ENCODE measurements at places on chromosomes 2 and 18. TPM values are rescaled to one million over a fixed set of nuclear protein-coding genes. Genes with fewer than 3 reads are reported as not detected.

The MRPL30 gene
- total RNA-seq: 14.2 TPM

The ABCA12 gene
- total RNA-seq: not detected

The DOCK10 gene
- total RNA-seq: 185 TPM

The SCN9A gene
- total RNA-seq: not detected

The PTPN4 gene
- 128 TPM for total RNA-seq

The FIGN gene
- not detected for total RNA-seq

The TRPM8 gene
- not detected for total RNA-seq

DNA sequence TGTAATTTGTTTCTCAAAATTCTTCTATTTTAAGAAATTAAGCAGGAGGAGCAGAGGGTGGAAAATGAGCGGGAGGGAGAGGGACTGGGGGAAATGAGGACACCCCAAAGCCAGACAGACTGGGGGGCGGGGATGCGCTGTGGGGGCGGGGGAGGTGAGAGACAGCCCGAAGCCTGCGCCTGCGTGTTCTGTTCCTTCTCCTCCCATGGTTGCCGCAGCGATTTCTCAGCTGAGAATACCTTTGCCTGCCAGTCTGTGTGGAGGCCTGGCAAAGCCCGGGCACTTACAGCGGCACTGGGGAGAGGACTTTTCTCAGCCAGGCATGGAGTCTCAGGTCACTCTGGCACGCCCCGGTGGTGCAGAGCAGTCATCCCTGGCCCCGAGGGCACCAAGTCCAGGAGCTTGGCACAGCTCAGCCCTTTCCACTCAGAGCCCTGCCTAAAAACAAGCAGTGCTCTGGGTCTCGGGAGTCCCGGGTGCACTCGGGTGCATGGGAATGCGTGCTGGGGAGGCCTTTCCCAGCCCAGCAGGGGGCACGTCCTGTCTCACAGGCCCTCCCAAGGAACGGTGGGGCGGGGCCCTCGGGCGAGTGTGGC lies 289.3 kb upstream of the HS6ST1 start:
- peaks cover 2% of the 10 kb centered on the region for H3K4me1 ChIP-seq
- peaks cover 15% of the 10 kb centered on the region for H3K27me3 ChIP-seq
- no peak overlapping the region for H3K4me3 ChIP-seq
- no peak overlapping the region for H3K27ac ChIP-seq
- DNase-seq: no peak
- no peaks in the 10 kb centered on the region for H3K36me3 ChIP-seq

GRCh38 chr18:44520981-44521667 lies 159.6 kb upstream of the SETBP1 start:
- no peaks in the 10 kb centered on the region for H3K4me1 ChIP-seq
- no peak overlapping the region for H3K27ac ChIP-seq
- no peak overlapping the region for H3K4me3 ChIP-seq
- no peak for DNase-seq
- H3K27me3 ChIP-seq: no peaks in the 10 kb centered on the region

GRCh38 chr18:39701055-39701783 lies 2135.6 kb upstream of the CELF4 start:
- no peaks in the 10 kb centered on the region for H3K27me3 ChIP-seq
- H3K36me3 ChIP-seq: no peaks in the 10 kb centered on the region
- DNase-seq: no peak
- no peaks in the 10 kb centered on the region for H3K4me1 ChIP-seq

GRCh38 chr2:149307014-149307413 lies 23.4 kb upstream of the LYPD6 start:
- no peak for DNase-seq
- no peak overlapping the region for H3K4me3 ChIP-seq
- H3K36me3 ChIP-seq: no peaks in the 10 kb centered on the region
- no peaks in the 10 kb centered on the region for H3K4me1 ChIP-seq
- H3K27ac ChIP-seq: no peak overlapping the region
- H3K27me3 ChIP-seq: peaks cover 55% of the 10 kb centered on the region

- peaks cover 20% of the 10 kb centered on the region for H3K4me1 ChIP-seq
Observed at GRCh38 chr2:65130664-65131175, 814 bp upstream of the RAB1A start.

DNA sequence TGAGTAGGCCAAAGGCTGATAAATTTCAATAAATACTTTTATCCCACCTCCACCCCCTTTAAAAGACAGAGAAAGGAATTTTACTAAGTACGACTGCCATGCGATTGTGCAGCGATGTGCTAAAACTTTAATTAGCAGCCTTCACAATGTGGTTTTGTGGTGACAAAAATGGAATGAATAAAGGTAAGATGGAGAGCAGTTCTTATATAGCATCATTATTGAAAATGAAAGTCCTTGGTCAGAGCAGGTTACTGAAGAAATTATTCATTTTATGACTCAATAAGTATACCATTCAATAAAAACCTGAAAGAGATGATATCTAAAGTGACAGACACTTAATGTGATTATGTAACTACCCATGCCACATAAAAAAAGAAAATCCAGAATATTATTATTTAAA lies 33.2 kb upstream of the MTIF2 start:
- no peak overlapping the region for H3K27ac ChIP-seq
- DNase-seq: no peak

DNA sequence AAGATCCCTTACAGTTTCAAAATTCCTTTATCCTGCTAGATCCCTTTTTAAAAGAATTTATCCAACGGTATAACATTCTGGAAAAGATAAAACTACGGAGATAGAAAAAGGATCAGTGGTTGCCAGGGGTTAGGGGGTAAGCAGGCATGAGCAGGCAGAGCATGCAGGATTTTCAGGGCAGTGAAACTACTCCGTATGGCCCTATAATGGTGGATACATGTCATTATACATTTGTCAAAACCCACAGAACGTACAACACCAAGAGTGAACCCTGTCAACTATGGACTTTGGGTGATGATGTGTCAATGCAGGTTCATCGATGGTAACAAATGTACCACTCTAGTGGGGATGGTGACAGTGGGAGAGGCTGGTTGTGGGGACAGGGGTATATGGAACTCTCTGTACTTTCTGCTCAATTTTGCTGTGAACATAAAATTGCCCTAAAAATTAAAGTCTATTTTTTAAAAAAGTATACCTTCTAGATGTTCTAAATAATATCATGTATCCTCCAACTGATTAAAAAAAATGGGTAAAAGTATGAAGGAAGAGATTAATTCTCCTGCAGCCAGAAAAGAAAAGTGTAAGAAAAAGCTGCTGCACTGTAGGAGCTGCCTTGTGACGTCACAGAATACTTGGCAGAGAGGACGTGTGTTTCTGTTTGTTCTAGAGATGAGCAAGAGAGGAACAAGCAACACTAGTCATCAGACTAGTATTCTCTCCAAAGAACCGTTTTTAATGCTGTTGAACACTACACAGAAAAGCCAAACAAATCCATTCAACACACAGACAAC lies 23.6 kb downstream of the ANKRD44 start:
- peaks cover 4% of the 10 kb centered on the region for H3K36me3 ChIP-seq
- peak overlapping the region; percentile 99 for H3K27ac ChIP-seq
- H3K27me3 ChIP-seq: no peaks in the 10 kb centered on the region
- peaks cover 57% of the 10 kb centered on the region for H3K4me1 ChIP-seq
- no peak for DNase-seq
- peak overlapping the region; percentile 91 for H3K4me3 ChIP-seq

- H3K36me3 ChIP-seq: peaks cover 23% of the 10 kb centered on the region
- H3K27me3 ChIP-seq: no peaks in the 10 kb centered on the region
- no peak overlapping the region for H3K27ac ChIP-seq
- DNase-seq: no peak
Observed at GRCh38 chr2:112081262-112081661, 26.2 kb downstream of the TMEM87B start.

GRCh38 chr18:57930476-57930875 lies 113.5 kb upstream of the NEDD4L start:
- H3K4me3 ChIP-seq: no peak overlapping the region
- no peaks in the 10 kb centered on the region for H3K27me3 ChIP-seq
- H3K27ac ChIP-seq: no peak overlapping the region
- DNase-seq: no peak
- H3K4me1 ChIP-seq: peaks cover 6% of the 10 kb centered on the region
- no peaks in the 10 kb centered on the region for H3K36me3 ChIP-seq

DNA sequence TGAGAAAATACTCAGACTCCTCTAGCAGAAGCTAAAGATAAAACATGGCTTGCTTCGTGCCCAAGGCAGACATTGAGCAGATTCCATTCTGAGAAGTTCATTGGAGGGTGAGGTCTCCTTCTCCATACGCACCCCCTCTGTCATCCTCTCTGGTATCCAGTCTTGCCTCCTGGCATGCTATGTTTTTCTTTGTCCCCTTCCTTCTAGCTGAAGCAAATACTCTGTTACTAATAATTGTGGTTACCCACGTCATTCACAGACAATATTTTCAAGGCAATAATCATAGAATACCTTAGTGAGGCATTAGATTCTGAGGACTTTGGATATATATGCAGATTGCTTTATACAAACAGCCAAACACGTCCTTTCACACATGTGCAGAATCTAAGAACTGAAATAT lies 66.2 kb upstream of the KLF7 start:
- DNase-seq: no peak
- H3K27me3 ChIP-seq: no peaks in the 10 kb centered on the region

GRCh38 chr2:157155992-157156391 lies 101.5 kb upstream of the GALNT5 start:
- no peak overlapping the region for H3K27ac ChIP-seq
- no peak for DNase-seq
- H3K27me3 ChIP-seq: peaks cover 18% of the 10 kb centered on the region

DNA sequence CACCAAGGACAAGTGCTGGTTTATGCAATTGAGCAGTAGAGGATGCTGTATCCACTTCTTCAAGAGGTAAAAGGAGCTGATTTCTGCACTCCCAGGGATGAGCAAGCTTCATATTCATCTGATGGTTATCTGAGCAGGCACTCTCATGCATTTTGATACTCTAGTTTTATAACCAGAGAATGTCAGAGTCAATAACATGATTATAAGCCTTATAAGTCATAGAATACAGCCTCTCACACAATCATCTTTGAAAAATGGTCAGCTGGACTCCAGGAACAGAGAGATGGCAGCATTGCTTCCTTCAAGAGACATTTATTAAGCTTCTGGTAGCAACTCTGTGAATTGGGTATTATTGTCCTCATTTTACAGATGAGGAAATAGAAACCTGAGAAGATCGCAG lies 167.1 kb downstream of the SLC8A1 start:
- peaks cover 7% of the 10 kb centered on the region for H3K27me3 ChIP-seq
- no peak overlapping the region for H3K27ac ChIP-seq
- H3K36me3 ChIP-seq: no peaks in the 10 kb centered on the region
- no peaks in the 10 kb centered on the region for H3K4me1 ChIP-seq

DNA sequence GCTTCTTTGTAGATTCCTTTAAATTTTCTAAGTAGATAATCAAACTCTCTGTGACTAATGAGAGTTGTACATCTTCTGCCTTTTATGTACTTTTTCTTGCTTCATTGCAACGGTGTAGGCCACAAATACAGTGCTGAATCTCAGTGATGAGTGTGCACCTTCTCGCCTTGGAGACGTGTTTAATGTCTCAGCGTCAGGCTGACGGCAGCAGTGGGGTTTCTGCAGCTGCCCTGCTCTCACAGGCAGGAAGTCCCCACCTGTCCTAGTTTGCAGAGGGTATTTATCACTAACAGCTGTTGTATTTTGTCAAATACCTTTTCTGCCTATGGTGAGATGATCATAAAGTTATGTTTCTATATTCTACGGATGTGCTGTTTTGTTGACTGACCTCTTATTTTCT lies 13.3 kb downstream of the AGXT start:
- no peak for DNase-seq
- H3K4me3 ChIP-seq: no peak overlapping the region
- H3K36me3 ChIP-seq: no peaks in the 10 kb centered on the region
- H3K4me1 ChIP-seq: peaks cover 2% of the 10 kb centered on the region
- H3K27ac ChIP-seq: no peak overlapping the region
- H3K27me3 ChIP-seq: no peaks in the 10 kb centered on the region
